ENCODE measurements at places on chromosomes 5 and 9.

- no peak for DNase-seq
Measured at GRCh38 chr9:18707489-18708205, 233.7 kb downstream of the ADAMTSL1 start.

GRCh38 chr5:172411484-172412072 is 42.7 kb downstream of the SH3PXD2B start:
- peak; percentile 70 for DNase-seq

DNA sequence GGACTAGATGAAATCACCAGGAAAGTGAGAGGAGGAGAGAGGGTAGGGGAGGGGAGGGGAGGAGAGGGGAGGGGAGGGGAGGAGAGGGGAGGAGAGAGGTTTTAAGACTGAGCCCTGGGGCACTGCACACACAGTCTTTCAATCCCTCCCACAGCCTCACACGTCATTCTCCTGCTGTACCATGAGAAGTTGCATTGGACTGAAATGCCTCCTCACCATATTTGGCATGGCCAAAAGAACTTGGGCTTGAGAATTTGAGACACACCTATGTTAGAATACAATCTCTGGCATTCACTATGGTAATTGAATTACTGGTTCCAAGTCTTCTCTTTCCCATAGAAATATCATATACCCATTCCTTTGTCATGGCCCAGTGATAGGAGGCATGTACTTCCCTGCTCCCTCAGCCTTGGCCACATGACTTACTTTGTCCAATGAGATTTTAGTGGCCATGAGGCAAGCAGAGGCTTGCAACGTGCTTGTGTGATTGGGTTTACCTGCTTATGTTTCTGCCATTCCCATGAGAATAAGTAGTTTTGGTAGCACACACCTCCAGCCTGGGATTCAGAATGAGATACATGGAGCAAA is 133.3 kb upstream of the SMARCA2 start:
- DNase-seq: no peak

GRCh38 chr5:143985832-143986515 is 174.0 kb downstream of the HMHB1 start:
- DNase-seq: no peak

- no peak for DNase-seq
Measured at GRCh38 chr5:124996023-124996763, 249.8 kb upstream of the ZNF608 start.

DNA sequence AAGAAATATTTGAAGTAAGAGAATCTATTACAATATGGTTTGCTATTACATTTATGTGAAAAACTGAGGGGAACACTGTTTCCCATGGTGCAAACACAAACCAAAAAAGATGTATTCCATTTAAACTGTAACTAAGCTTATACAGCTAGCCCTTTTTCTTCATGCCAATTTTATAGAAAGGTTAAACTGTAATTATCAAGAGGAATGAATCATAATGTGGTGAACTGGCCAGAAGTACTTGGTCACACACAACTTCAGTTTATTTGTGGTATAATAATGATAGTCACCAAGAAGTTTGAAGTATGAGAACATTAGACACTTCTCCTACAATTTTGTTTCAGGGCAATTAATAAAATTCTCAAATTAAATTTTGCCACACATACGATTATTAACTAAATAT is 177.9 kb downstream of the XRCC4 start:
- no peak for DNase-seq

DNA sequence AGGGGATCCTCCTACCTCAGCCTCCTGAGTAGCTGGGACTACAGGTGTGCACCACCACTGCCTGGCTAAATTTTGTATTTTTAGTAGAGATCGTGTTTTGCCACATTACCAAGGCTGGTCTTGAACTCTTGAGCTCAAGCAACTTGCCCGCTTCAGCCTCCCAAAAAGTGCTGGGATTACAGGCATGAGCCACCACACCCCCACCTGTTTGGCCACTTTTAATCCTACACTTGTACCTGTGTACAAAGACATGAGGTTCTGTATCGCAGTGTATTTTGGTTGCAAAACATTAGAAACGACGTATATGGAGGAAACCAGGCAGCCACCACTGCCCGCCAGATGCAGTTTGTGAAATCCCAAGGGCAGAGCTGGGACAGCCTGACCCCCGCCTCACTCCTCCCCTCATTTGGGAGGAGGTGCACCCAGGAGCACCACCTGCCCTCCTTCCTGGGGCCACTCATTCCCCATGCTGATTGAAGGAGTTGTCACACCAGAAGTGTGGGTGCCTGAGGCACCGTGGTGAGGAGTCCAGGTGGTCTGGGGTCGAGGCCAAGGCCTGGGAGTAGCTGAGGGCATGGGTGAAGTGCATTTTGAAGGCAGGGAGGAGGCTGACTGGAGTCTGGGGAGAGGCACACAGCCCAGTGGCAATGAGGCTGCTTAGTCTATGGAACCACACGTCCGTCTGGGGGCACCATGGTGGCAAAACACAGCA is 39.3 kb upstream of the OLFM1 start:
- DNase-seq: no peak

GRCh38 chr5:53713978-53714666 is 153.7 kb downstream of the NDUFS4 start:
- DNase-seq: no peak

- DNase-seq: no peak
Measured at GRCh38 chr5:91126448-91126847, 256.7 kb downstream of the ARRDC3 start.

- no peak for DNase-seq
Measured at GRCh38 chr9:6923086-6923485, 165.3 kb downstream of the KDM4C start.

- DNase-seq: no peak
Measured at GRCh38 chr9:94586316-94586715, 7.3 kb downstream of the FBP2 start.

DNA sequence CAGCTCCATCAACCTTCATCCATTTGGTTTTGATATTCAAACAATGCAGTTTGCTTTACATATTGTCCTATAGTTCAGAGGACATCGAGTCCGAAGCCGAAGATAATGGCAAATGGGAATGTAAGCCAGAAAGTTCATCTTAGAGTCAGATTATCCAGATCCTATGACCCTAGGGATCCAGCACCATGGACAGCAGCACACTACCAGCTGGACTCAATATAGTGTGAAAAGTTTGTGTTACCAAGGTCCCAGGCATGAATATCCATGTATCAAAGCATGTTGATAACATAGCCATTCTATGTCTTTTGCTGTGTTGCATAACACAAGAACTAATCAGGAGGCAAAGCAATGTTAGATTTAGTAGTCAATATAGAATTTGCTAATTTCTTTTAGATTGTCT is 46.3 kb downstream of the FSTL4 start:
- DNase-seq: peak; percentile 31

GRCh38 chr5:169723103-169723831 is 86.2 kb downstream of the DOCK2 start:
- DNase-seq: no peak

DNA sequence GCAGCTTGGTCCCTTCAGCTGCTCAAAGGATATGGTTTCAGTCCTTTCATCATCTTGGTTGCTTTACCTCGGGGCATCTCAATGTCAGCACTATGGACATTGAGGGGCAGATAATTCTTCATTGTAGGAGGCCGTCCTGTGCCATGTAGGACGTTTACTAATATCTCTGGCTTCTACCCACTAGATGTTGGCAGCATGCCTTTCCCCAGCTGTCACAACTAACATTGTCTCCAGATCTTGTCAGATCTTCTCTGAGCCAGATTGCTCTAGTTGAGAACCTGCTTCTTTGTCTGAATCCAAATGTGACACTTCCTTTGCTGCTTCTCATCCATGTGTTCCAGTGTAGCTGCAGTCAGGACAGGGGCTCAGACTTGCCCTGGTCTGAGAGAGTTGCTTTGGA is 10.3 kb downstream of the PTPA start:
- no peak for DNase-seq

DNA sequence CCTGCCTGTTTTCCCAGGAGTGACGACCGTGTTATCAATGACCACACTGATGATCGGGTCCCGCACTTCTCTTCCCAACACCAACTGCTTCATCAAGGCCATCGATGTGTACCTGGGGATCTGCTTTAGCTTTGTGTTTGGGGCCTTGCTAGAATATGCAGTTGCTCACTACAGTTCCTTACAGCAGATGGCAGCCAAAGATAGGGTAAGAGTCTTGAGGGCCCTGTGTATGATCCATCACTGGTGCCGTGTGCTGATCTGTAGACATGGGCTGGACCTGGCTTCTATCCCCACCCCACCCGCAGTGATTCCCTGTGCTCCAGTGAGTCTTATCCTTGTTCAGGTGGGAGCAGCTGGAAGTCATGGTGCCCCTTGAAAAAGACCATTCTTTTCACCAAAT is 26.0 kb downstream of the GABRP start:
- no peak for DNase-seq

DNA sequence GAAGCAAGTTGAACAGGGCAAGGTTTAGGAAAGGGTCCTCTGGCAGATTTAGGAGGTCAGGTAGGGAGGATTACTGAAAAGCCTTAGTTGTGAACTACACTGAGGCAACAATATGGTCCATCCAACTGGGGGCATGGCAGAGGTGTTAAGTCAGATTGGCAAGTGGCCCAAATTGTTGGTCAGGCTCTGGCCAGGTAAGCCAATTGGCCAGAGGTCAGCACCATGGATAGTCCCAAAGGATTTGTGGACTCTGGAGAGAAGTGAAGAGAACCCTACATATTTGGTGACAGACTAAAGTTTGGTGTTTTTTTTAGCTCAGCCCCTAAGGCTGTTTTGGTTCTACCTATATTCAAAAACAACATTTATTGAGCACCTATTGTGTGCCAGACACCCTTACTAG is 39.1 kb upstream of the RASGRF2 start:
- no peak for DNase-seq

- DNase-seq: no peak
Measured at GRCh38 chr9:128550770-128551656, 1.4 kb upstream of the SPTAN1 start.

- no peak for DNase-seq
Measured at GRCh38 chr9:116393198-116393597, 239.6 kb downstream of the PAPPA start.

DNA sequence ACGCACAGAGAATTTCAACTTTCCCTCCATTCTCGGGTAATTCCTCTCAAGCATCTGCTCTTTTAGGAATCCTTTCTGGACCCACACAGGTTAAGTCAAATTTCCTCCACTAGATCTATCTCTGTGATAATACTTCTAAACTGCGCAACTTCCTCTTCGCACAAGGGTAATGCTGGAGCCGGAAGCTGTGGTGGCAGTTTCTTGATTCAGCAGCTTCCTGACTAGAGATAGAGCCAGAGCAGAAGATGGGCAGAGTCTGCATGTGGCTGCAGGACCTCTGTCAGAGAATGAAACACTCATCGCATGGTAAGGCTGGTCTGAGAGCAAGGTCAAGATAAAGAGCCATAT is 11.1 kb upstream of the CDC42SE2 start:
- peak; percentile 81 for DNase-seq

DNA sequence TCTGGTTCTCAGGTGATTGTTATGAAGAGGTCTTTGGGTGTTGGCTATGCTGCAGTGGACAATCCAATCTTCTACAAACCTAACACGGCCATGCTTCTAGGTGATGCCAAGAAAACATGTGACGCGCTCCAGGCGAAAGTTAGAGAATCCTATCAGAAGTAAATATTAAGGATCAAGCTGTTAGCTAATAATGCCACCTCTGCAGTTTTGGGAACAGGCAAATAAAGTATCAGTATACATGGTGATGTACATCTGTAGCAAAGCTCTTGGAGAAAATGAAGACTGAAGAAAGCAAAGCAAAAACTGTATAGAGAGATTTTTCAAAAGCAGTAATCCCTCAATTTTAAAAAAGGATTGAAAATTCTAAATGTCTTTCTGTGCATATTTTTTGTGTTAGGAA is 101.3 kb downstream of the NNT start:
- DNase-seq: no peak

GRCh38 chr9:68697851-68698250 is 7.2 kb upstream of the PIP5K1B start:
- no peak for DNase-seq

- DNase-seq: no peak
Measured at GRCh38 chr9:132185073-132186009, 23.5 kb downstream of the NTNG2 start.

DNA sequence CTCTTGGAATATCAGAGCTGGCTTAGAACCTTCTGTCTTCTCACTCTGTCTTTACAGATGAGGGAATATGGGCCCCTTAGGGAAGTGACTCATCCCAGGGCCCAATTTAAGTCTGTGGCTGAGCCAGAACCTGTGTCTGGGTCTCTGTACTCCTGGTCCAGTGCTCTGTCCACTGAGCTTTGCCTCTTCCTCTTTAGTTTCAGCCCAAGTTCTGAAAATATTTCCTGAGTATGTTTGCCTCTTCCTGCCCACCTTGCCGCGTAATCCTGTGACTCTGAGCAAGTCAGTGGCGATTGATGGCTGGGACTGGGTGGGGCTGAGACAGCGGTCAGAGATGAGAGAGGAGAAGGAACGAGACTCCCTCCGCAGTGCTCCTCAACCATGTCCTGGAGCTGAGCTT is 7.8 kb downstream of the IER5L start:
- no peak for DNase-seq

DNA sequence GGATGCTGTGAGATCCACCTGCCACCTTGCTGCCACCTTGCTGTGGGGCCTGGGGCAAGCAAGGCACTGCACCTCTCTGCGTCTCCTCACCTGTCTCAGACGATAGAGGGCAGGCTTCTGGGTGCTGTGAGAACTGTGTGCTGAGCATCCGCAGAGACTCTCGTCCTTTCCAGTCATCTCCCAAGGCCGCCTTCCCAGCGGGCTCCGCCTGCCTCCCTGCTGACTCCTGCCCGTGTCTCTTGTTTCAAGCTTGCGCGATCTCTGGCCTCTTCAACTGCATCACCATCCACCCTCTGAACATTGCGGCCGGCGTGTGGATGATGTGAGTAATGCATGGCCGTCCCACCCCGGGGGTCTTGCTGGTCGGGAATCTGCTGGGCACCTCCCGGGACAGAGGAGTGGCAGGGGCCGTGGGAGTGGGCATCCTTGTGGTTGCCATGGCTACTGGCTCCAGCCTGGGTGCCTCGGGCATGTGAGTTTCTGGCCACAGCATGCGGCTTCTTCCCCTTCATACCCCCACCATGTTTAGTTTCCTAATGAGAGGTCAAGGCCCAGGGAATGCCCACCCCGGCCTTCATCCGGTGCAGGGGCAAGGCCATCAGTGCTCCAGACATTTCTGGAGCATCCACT is 3.6 kb downstream of the CACFD1 start:
- DNase-seq: no peak

DNA sequence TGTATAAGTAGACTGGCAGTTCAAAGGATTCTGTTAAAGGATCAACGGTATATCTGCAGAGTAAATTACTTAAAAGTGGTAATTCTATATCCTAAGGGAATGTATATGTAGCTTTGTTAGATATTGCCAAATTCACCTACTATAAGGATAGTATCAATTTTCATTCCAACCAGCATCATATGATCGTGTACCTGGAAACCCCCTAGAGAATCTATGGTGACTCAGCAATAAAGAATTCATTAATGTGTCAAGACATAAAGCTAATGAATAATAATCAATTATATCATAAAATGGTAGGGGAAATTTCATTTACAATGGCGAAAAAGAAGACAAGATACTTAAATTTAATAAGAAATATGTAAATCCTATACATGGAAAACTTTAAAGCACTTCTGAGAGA is 234.1 kb upstream of the ACTBL2 start:
- no peak for DNase-seq

- DNase-seq: no peak
Measured at GRCh38 chr9:133112663-133113026, 8.4 kb downstream of the RALGDS start.

- no peak for DNase-seq
Measured at GRCh38 chr9:94010980-94011533, 55.9 kb upstream of the BARX1 start.

GRCh38 chr5:1987471-1987870 is 104.7 kb upstream of the IRX4 start:
- DNase-seq: no peak

GRCh38 chr5:66655395-66656324 is 59.5 kb downstream of the MAST4 start:
- DNase-seq: no peak

GRCh38 chr9:28423255-28423654 is 850.0 kb upstream of the C9orf72 start:
- no peak for DNase-seq

Data from activated CD4-positive, alpha-beta T cell treated with anti-CD3 and anti-CD28 coated beads for 48 hours (primary cell).